ENCODE measurements at places on chromosomes 5 and 9. TPM values are rescaled to one million over a fixed set of nuclear protein-coding genes. Genes with fewer than 3 reads are reported as not detected.

GRCh38 chr9:36007316-36007708, 29.4 kb upstream of the RECK start:
- DNase-seq = no peak

DNA sequence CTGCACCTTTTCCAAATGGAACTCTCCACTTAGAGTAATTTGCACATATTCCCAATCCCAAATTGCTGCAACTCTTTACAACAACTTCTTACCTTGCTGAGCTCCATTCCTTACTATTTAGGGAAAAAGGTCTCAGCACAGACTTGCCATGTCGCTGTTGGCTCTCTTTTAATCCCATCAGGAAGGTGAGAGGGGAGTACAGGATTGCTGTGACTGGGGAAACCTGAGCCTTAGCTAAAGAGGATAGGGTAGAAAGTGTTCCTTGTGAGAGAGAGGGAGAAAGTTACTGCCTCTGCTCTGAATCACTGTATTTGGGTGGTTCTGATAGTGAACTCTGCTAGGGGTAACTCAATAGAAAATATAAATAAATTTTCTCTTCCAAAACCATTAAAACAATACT, 43.7 kb upstream of the GABRA1 start:
- no peak for DNase-seq

- peak; percentile 24 for DNase-seq
Observed at GRCh38 chr9:38061326-38061977, 7.6 kb downstream of the SHB start.

The GRK6 gene
- total RNA-seq = 137 TPM

DNA sequence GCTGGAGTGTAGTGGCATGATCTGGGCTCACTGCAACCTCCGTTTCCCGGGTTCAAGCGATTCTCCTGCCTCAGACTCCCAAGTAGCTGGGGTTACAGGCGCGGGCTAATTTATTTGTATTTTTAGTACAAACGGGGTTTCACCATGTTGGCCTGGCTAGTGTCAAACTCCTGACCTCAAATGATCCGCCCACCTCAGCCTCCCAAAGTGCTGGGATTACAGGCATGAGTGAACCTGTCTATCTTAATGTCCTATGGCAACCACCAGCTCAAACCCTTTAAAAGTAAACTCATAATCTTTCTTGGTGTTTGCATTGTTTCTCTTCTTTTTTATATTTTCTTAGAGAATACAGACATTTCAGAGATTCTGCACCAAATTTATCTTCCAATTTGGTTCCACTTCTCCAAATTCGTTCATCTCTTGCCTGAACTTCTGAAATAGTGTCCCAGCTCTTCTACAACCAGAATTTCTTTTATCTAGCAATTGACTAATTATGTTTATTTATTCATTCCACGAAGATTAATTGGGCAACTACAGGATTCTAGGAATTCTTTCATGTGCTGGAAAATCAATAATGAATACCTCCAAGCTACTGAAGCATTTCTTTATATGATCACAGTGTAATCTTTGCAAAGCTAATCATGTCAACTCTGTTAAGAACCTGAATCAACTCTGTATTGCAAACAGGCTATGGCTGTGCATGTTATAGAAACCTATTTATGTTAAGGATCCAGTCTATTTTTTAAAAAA, 60.0 kb upstream of the TYRP1 start:
- DNase-seq = no peak

DNA sequence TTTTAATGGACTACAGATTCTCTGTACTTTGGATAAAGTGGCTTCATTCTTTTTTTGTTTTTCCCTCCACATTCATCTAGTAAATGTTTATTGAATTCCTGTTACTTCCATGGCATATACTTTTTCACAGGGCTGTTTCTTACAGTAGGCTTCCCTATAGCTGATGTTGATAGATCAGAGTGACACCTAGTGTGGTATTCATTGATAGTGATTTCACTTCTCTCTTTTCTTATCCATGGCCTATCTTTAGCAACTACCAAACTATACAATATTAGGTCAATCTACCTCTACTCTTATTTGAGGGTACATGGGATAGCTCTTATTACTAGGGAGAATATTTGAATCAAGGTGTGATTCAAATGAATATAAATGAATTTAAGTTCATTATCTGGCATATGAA, 35.8 kb downstream of the FSD1L start:
- no peak for DNase-seq

- DNase-seq = no peak
Observed at GRCh38 chr9:2093920-2094597, 78.9 kb downstream of the SMARCA2 start.

GRCh38 chr5:119300311-119300670, 55.5 kb upstream of the TNFAIP8 start:
- no peak for DNase-seq

The NR2F1 gene
- 28.8 TPM for total RNA-seq

The LRRC70 gene
- 11.8 TPM for total RNA-seq

The SPATA31C1 gene
- not detected for total RNA-seq

All from spleen (tissue), 13 donors.